ENCODE measurements at places on chromosomes 2 and 18.

GRCh38 chr2:225236769-225237323, 162.7 kb upstream of the NYAP2 start:
- no peak for DNase-seq

GRCh38 chr2:151729415-151729811, 4.9 kb downstream of the NEB start:
- DNase-seq: no peak

DNA sequence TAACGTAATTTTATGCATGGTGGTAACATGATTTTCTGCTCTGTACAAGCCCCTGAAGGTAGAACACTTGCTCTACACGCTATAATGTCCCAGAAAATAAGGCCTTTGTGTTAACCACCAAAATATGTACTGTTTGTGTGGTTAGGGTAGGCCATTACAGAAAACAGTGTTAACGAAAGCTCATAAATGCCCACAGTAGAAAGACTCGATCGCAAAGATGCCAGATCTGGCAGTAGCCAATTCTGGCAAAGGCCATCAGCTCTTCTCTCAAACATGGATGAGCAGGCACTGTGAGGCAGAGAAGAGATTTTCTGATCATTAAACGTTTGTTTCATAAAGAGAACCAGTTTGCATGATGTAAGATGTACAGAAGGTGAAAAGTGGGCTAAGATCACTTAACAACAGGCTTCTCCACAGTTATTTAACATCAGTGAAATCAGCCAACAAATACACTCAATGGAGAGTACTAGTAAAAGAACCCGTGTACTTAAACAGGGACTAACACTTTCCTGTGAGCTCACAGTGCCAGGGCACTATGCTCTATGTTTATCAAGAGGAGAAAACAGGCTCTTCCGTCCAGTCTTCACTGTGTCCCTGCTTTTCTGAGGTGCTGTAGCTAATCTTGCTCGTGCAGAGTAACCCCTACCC, 80.3 kb downstream of the SPRED2 start:
- no peak for DNase-seq

DNA sequence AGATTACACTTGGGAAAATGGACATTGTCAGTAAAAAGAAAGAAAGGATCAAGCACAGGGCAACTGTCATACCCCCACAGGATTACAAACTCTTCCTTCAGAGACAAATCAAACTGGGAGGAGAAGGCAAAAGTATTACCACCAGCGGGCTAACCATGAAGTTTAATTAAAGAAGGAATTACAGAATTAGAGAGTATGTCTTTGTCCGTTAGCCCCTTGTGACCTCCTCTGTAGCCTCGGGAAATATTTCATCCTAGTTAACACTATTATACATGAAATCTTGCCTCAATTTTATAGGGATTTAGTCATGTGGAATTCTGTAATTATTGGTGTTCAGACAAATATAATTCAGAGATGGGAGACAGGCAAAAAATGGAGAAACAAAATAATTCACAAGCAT, 60.7 kb downstream of the PAX3 start:
- DNase-seq: no peak

- DNase-seq: no peak
Measured at GRCh38 chr2:183250472-183250871, 126.2 kb downstream of the NUP35 start.

- DNase-seq: no peak
Measured at GRCh38 chr2:86622519-86623042, 1.1 kb downstream of the RNF103 start.

DNA sequence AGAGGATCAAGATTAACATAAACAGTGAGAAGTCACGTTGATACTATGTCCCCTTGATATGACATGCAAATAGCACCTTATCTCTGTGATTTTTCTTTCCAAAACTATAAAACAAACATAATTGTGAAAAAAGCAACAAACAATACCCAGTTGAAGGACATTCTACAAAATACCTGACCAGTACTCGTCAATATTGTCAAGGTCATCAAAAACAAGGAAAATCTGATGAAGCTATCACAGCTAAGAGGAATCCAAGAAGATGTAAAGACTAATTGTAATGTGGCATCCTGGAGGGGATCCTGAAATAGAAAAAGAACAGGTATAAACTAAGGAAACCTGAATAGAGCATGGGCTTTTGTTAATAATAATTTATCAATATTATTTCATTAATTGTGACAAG, 321.5 kb upstream of the MAP2 start:
- DNase-seq: no peak

DNA sequence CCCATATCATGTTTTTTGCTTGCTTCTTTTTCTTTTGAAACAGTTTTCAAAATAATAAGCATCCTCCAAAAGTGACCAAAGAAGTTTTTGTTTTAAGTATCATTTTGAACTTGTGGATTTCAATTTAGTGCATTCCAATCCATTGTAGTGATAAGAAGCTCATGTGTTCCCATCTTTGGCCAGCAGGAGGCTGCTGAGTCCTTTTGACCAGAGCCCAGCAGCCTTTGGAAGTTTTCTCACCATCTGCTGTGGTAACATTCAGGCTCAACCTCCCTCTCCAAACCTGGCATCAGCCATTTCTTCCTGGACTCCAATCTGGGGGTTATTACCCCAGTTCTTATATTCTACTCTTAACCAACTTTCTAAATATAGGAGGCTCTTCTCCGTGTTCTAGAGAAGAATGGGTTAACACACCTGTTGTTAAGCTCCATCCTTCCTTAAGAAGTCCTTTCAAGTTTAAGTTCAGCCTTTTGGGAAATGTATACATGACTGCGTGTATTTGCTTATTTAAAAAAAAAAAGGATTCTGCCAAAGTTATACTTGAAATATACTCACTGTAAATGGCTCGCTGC, 39.0 kb upstream of the MAL start:
- no peak for DNase-seq

GRCh38 chr2:176504440-176504839, 235.2 kb downstream of the MTX2 start:
- DNase-seq: no peak

GRCh38 chr2:215479121-215479520, 43.3 kb upstream of the FN1 start:
- no peak for DNase-seq

DNA sequence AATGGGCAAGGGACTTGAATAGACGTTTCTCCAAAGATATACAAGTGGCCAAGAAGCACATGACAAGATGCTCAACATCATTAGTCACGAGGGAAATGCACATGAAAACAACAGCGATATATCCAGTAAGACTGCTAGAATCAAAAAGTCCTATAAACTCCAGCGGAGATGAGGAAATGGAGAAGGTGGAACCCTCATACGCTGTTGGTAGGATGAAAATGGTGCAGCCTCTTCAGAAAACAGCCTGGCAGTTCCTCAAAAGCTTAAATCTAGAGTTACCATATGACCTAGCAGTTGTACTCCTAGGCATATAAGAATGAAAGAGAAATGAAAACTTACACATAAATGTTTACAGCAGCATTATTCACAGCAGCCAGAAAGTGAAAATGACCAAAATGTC, 48.1 kb downstream of the HPCAL1 start:
- no peak for DNase-seq

DNA sequence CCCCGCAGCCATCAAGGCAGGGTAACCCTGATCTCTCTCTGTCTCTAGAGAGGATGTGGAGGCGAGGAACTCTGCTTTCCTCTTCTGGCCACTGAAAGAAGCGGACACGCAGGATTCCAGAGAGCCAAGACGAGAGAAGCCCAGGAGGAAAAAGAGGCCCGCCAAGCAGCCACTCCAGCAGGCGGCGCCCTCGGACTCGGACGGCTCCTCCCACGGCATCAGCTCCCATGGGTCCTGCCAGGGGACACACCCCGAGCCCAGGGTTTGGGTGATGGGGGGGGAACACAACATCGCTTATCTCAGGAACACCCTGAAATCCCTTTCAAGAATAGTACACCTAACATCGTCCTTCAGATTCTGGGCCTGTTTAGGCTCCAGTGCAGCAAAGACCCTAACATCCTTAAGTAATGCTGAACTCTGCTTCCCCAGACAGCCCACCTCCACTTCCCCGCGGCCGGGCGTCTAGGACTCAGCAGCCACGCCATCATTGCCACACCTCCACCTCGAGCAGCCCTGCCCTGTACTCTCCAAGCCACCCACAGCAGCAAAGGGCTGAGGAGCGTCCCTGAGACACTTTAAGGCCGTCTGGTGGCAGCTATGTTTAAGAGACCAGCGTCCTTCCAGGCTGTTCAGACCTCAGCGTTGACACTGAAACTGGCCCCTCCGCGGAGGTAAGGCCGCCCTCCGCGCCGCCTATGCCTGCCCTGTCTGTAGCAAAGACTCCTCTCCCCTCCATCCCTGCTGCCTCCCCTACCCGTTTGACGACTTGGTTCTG, 34.3 kb upstream of the CNGA3 start:
- no peak for DNase-seq

GRCh38 chr2:152200565-152201465, 25.3 kb upstream of the STAM2 start:
- DNase-seq: no peak

- DNase-seq: no peak
Measured at GRCh38 chr2:10489842-10490555, 41.9 kb upstream of the ODC1 start.

DNA sequence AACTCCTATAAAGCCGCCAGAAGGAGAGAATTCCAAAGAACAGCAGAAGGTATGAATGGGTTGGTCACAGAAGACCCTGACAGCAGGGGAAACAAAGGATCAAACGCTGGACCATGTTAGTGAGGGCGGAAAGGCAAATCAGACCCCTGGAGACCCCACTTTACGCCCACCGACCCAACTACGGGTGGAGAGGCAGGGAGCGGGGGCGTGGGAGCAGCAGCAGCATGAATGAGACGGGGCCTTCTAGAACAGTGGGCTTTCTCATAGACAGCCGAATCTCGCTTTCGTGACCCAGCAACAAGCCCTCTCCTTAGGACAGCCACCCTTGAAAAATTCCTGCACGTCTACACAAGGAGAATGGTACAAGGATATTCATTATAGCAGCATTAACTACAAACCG, 191.0 kb downstream of the HDAC4 start:
- no peak for DNase-seq

DNA sequence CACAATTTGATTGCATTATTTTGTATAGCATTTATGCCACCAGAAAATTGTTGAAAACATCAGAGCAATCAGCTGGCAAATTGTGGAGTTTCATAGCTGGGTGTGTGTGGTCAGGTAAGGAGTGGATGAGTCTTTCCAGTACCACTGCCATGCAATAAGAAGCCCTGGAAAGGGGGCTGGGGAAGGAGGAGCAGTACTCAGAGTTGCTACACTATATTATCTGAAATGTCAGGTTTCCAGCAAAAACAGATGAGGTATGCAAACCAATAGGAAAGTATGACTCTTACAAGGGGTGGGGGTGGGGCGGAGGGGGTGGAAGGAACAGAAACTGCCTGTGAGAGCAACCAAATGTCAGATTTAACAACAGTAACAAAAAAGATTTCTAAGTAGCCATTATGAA, 112.2 kb downstream of the SOS1 start:
- no peak for DNase-seq

DNA sequence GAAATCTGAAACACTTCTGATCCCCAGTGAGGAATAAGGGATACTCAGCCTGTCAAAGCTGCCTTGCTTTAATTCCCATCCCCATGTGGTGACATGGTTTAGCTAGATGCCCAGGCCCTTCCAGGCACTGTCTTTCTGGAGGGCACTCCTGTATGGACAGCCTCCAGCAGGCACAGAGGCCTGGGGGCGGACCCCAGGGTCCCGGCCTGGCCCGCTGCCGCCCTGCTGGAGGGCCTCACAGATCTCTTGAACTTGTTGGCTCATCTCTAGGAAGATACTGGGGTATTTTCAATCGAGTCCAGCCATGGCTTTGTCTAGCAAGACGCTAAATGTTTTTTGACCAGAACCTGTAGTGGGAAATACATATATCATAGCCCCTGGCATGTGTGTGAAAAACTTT, 21.0 kb upstream of the CNNM3 start:
- DNase-seq: no peak

DNA sequence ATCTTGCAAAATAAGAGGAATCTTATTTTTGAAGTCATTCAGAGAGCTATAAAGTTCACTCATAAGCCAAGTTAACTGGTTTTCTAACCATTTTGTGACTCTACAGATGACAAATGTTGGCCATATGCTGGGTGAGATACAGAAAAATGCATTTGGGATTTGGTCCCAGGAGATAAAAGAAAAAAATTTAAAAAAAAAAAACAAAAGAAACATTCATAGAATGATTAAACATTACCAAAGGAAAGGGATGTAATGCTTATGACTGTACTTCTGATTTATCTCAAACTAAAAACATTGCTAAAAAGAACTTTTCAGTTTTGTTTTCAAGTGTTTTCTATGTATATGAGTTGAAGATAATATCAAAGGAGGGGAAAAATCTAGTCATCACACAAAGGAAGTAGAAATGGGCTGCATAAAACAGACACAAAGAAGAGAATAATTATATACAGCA, 43.1 kb downstream of the PELI1 start:
- DNase-seq: no peak

DNA sequence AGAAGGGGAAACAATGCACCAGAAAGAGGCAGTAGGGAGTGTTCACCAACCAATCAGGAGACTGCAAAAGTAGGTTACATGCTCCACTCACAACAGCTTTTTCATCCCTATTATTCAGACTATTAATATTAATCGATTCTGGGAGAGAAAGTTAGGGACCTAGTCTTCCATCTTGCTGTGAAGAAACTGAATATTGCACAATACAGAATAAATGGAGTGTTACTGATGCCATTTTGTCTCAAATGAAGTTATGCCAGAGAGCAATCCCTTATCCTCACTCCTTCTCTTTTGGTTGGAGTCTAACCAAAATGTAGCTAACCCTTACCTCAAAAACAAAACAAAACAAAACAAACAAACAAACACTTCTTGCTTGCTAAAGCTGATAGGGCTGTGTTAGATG, 1120.9 kb upstream of the GYPC start:
- DNase-seq: no peak

DNA sequence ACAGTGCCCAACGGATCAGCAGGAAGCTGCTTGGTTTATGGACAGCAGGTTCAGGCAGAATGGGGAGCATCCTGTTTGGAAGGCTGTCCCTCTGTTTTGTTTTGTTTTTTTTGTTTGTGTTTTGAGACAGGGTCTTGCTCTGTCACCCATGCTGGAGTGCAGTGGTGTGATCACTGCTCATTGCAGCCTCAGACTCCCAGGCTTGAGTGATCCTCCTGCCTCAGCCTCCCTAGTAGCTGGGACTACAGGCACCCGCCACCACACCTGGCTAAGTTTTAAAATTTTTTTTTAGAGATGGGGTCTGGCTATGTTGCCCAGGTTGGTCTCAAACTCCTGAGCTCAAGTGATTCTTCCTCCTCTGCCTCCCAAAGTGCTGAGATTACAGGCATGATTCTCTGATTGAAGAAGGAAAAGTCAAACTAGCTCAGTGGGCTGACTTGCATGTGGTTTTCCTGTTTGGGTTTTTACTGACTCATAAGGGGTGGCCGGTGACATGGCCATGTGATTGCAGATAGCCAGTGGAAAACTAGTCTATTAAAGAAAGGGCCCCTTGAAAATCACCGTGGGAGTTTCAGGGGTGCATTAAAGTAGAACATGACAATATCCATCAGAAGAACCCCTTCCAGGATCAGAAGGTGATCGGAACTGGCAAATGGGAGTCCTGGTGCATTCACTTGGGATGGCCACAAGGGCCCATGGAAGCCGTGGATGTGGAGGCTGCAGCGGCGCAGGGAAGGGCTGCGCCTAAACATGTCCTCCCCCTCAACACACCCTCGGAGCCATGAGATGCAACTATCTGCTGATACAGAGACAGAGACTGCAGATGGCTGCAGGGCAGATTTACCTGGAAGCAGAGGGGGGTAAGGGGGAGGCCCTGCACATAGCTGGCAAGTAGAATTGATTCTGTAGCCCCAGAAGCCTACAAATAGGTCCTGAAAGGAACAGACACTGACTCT, 26.5 kb downstream of the AQP12B start:
- no peak for DNase-seq
